ENCODE measurements at places on chromosomes 2 and 18. TPM values are rescaled to one million over a fixed set of nuclear protein-coding genes. Genes with fewer than 3 reads are reported as not detected.

GRCh38 chr2:40165509-40165844 lies 286.4 kb downstream of the SLC8A1 start:
- DNase-seq = no peak

DNA sequence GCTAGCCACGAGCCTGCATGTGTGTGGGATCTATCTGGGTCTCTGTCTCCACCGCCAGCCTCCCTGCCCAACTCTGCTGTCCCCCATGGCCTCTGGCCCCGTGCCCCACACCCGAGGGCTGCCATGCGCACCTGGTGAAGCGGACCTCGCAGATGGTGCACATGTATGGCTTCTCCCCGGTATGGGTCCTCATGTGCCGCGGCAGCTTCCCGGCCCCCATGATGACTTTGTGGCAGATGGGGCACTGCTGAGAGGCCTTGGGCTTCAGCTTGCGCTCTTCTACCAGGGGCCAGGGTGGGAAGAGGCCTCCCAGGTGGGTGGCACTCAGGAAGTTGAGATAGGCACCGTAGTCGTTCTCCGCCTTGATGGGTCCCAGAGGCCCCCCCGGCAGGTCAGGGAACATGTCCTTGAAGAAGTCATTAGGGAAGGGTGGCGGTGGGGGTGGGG lies 109.3 kb upstream of the SMAD2 start:
- DNase-seq = no peak

DNA sequence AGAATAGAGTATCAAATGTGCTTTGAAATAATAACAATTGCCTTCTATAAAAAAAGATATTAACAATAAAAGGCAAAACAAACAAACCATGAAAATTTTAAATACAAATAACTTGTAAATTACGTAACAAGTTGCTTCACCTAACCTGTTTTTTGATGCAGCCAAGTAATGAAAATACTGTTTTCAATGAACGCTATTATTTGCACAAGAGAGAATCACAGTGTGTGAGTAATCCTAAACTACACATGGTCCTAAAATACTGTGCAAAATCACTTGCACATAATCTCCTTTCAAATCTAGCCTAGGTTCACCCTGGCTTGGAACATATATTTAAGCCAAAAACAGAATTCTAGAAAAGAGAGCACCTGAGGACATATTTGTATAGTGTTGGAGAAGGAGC lies 98.9 kb downstream of the CCDC148 start:
- DNase-seq = no peak

GRCh38 chr2:164430166-164430783 lies 191.0 kb downstream of the GRB14 start:
- peak; percentile 12 for DNase-seq

DNA sequence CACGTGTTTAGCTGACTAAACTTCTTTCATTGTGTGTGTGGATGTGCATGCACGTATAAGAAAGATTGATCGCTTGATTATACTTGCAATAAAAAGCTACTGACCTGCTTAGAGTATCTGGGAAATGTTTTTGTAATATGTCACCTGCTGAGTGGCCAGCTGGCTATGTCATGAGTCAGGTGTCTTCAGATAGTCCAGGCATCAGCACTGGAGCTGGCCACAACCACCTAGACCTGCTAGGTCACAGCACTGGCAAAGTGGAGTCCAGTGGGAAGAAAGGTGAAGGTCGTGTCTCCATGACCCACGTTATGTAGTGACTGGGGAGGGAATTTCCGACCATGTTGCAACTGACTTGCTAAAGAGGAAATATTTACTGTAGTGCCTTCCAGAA lies 147.0 kb downstream of the ESCO1 start:
- no peak for DNase-seq

GRCh38 chr2:150167711-150168110 lies 319.8 kb downstream of the RND3 start:
- no peak for DNase-seq

GRCh38 chr2:215961981-215962380 lies 51.4 kb downstream of the MREG start:
- no peak for DNase-seq

DNA sequence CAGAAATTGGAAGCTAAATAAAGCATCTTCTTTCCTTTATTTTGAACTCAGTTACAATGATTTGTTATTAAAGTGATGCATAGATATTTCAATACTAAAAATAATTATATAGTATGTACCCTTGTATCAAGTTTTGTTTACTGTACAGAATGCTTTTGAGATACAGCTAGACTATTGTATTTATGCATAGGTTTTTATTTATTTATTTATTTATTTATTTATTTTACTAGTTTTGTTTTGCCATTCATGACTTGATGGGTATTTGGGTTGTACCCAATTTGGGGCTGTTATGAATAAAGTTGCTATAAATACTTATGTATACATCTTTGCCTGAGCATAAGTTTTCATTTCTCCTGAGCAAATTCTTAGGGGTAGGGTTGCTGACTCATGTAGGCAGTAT lies 118.7 kb upstream of the NXPH2 start:
- DNase-seq = no peak

DNA sequence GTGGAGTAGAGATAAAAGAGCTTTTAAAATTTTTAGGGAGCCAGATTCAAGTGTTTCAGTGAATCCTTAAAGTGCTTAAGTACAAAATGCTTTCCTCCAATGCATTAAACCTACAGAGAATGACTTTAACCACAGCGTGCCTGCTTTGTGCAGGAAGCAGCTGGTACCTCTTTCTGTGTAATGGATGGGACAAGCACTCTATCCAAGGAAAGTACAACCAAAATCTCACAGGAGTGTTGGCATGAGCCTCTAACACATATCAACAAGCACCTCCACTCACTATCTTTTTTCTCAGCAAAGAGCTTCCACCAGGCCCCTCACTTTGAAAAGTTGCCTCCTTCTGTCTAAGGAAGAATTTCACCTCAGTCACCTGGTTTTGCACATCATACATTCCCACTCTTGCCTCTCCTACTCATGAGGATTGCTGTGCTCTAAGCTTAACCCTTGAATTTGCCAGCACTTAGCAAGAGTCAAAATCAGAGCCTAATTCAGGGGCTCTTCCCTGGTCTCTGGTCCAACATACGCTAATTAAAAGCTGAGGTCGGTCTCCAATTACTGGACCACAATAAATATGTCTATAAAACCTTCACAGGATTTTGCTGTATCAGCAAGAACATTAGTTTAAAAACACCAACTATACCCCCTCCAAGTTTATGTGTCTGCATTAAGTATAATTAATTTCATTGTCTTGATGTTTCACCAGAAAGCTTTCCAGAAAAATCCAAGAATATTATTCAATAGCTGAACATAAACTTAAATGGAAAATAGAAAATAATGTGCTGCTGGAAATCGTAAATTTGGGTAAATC lies 68.9 kb downstream of the ZNF521 start:
- no peak for DNase-seq

DNA sequence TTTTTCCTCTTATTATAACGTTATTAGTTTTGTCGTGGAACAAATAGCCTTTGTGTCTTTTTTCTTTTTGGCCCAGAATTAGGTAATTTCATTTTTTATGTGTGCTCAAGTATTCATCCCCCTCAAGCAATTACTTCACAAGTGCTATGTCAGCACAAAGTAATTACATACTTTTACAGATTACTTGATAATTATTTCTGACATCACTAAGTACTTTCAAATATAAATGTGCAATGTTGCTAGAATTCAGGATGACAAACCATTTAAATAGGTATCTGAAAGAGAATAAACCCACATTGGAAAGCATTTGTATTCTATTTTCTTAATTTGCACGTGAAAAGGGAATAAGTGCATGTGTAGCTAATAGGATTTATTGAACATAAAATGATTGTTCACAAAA lies 238.2 kb downstream of the CDH7 start:
- no peak for DNase-seq

DNA sequence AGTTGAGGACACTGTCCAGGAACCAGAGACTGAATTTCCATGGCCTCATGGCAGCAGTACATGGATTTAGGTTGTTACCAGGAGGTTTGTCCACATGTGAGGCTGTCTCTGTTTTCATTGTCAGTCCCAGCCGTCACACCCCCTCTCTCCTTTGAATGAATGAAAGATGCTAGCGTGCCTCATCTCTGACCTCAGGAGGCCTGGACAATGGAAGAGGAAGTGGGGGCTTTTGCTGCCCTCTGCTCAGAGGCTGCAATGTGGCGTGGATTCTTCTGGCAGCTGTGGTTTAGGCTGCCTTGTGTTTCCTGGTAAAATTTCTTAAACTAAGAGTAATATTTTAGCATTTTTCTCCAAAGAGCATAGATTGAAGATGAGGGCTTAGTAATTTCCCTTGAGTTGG lies 47.5 kb downstream of the RAB31 start:
- peak; percentile 47 for DNase-seq

DNA sequence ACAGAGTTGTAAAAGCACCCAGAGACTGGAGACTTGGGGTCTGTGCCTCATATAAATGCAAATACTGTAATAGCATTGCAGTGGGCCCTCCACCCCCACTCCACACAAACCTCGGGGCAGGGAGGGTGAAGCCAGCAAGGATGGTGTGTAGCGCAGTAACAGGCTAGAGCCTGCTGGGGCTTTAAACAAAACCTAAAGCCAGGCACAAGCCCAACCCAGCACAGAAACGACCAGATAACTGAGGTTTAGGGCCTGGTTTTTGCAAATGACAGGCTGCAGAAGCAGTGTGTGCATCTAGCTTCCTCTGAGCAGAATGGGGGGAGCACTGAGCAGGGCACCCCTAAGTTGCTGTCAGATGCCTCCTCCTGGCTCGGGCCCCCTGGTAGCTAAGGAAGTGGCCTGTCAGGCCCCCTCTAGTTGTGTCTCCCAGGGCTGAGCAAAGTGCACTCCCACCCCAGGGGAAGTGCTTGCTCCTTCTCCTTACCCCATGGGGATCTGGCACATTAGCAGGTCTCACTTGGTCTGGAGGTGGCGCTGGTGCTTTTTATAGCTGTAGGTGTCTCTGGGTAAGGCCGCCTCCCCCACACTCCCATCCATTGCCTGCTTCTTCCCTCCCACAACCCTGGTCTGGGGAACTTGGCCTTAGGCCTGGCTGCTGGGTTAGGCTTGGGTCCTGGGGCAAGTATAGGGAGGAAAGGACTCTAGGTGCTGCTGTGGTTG lies 135.1 kb downstream of the CELF4 start:
- no peak for DNase-seq

DNA sequence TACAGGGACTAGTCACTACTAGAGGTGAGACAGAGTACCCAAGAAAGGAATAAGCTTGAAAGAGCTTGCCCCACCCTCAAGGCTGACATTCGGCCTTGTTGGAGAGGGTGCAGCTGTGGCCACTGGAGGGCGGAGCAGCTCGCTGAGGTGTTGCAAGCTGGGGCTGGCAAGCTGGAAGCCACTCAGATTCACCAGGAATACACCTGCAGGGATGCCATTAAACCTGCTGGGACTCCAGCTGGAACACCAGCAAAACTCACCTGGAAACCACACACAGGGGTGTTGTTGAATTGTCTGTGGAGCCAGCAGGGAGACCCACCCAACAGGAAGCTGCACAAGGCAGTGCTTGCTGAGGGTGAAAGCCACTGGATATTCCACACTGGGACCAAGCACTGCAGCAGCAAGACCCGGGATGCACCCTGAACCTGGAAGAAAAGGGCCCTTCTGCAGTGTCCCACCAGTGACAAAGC lies 26.1 kb downstream of the KCTD18 start:
- DNase-seq = no peak

- DNase-seq = no peak
Measured at GRCh38 chr2:100418406-100418962, 1.0 kb upstream of the CHST10 start.

GRCh38 chr18:75783566-75784281 lies 356.2 kb upstream of the SMIM21 start:
- DNase-seq = no peak

GRCh38 chr2:72349016-72349415 lies 201.4 kb upstream of the CYP26B1 start:
- DNase-seq = peak; percentile 4

GRCh38 chr2:3595404-3595803 lies 492 bp downstream of the COLEC11 start:
- DNase-seq = no peak

DNA sequence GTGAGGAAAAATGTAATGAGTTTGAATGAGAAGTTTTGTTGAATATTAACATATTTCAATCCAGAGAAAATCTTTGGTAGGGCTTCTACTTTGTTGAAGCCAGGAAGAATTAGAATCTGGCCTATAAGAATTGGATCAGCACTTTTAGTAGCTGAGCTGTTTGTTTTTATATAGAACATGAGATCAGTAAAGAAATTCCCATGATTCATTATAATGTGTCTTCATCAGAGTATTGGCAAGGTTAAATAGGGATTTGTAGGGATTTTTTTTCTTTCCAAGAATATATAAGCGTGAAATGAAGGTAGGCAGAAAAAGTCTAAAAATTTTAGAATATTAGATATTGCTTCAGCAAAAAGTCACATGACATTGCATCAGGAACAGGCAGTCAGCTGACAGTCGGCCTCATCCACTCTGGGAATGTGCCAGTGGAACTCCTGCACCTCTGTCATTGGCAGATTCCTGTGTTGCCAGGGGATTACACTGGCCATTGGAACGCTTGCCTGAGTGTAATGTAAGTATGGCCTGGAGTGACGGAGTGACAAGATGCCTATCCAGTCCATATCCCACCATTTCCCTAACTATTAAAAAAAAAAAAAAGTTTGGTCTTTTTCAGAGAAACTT lies 60.6 kb downstream of the SERTAD2 start:
- peak; percentile 36 for DNase-seq

GRCh38 chr2:127650041-127650784 lies 4.3 kb downstream of the GPR17 start:
- DNase-seq = no peak

FAM117B gene
- 2.0 TPM for total RNA-seq

PTPRN gene
- total RNA-seq = not detected

C2orf72 gene
- not detected for total RNA-seq

ZNF532 gene
- 33.1 TPM for total RNA-seq

FAM124B gene
- 48.8 TPM for total RNA-seq

CD8B gene
- not detected for total RNA-seq

TEX44 gene
- total RNA-seq = not detected

IL36A gene
- not detected for total RNA-seq

GAL3ST2 gene
- not detected for total RNA-seq

CIB4 gene
- total RNA-seq = not detected

ERBB4 gene
- total RNA-seq = under 0.01 TPM

EFEMP1 gene
- total RNA-seq = 3,306 TPM

NEU4 gene
- 0.13 TPM for total RNA-seq

EPB41L3 gene
- total RNA-seq = 4.5 TPM

TNFRSF11A gene
- 42.5 TPM for total RNA-seq

SERPINB12 gene
- total RNA-seq = not detected

RBKS gene
- total RNA-seq = 0.90 TPM

C2orf92 gene
- total RNA-seq = 2.3 TPM

NPPC gene
- not detected for total RNA-seq

CRYGC gene
- not detected for total RNA-seq
